ENCODE measurements at places on chromosomes 5 and 9. TPM values are rescaled to one million over a fixed set of nuclear protein-coding genes. Genes with fewer than 3 reads are reported as not detected.

DNA sequence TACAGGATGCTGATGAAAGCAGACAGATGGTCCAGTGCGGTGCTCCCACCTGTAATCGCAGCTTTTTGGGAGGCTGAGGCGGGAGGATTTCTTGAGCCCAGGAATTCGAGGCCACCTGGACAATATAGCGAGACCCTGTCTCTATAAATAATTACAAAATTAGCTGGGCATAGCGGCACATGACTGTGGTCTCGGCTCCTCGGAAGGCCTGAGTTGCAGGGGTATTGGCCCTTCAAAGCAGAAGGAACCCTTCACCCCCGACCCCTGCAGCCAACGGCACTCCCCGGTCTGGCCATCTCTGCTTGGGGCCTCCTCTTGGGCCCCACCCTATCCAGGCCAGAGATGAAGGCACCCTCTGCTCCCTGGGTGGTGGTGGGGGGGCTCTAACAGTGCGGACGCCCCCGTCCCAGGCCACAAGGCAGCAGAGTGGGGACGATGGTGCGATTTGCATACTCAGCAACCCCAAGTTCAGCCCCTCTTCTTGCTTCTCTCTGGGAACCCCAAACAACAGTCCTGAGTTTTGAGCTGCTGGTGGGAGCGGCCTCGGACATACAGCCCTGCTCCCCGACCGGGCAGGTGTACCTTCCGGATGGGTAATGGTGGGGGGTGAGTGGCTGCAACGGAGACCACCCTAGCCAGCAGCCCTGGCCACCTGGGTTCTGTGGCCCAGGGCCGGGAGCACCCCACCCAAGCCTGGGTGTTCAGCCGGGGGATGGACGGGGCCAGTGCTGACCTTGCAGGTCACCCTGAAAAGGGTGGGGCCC, 50.7 kb downstream of the NACC2 start:
- no peak for DNase-seq

DNA sequence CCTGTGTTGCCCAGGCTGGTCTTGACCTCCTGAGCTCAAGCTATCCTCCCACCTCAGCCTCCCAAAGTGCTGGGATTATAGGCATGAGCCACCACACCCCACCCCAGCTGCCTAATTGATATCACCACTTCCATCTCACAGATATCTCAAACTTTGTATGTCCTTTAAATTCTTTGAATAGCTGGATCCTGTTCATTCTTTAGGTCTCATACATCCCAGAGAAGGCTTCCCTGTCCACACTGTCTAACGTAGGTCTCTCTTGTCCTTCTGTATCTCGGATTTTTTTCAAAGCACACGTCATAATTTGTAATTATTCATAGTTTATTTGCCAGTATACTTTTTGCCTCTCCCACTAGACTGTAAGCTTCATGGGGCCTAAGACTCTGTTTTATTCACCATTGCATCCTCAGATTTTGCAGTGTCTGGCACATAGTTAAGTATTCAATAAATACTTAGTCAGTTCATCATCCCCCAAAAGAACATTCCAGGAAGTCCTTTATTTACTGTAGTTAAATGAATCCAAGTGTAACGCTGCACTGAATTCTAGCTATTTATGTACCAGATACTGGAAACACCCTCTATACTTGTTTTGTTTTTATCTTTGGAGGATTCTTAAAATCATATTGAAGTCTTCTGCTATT, 10.5 kb downstream of the ARSK start:
- DNase-seq = no peak

Gene SLC9A3
- 24.1 TPM for polyA plus RNA-seq

DNA sequence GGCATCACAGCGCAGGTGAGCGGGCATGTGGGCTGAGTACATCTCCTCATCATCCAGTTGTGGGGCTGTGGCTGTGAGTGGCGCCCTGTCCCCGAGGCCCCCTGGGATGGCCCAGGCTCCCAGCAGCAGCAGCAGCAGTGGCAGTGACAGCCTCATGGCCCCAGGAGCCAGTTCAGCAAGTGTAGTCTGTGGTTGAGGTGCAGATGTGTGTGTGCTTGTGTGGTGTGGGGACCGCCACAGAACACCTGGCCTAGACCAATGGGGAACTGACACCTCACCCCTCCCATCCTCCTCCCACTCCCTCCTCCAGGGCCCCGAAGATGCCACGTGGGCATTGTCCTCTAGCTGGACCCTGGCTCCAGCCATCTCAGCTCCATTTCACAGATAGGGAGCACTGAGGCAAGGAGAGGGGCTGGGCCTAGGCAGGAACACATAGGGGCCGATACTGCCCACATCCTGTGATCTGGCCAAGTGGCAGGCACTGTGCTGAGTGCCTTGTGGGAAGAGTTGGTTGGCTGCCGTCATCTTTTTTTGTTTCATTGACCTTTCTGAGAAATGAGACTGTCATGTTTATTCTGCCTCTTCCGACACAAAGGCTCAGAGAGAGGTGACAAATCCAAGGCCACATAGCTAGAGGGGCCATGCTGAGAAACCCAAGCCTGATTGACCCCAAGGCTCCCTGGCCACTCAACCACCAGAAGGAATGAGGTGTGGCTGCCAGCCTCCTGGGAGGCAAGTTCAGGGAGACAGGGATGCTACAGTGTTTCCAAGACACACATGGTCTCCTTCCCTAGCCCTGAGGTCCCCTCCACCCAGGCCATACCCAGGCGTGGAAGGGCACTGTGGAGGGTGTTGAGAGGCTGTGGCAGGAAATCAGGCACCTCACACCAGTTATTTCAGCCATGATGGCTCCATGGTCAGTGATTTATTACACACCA, at the start of gene MZB1:
Gene MZB1 (minus strand): TSS at position 213 of the 938 bp plus-strand sequence. CDS start 57 bp downstream, at position 156.
- DNase-seq = peak; percentile 54

Gene GABRA6
- not detected for polyA plus RNA-seq

Gene PLCXD3
- polyA plus RNA-seq = 0.45 TPM

Gene TTC23L
- 0.27 TPM for polyA plus RNA-seq

GRCh38 chr5:74279244-74279643, 361.3 kb downstream of the ENC1 start:
- no peak for DNase-seq

GRCh38 chr9:4229252-4229651, 70.6 kb downstream of the GLIS3 start:
- no peak for DNase-seq

Gene KLHL3
- 6.5 TPM for polyA plus RNA-seq

- peak; percentile 74 for DNase-seq
Measured at GRCh38 chr9:447230-448025, 232.8 kb downstream of the DOCK8 start.

Gene SEMA6A
- 12.9 TPM for polyA plus RNA-seq
